Activated naive CD4-positive, alpha-beta T cell treated with anti-CD3 and anti-CD28 coated beads, Interleukin-2, amount 50 U/mL, for 72 hours (primary cell): ENCODE measurements at places on chromosomes 11 and 22. TPM values are rescaled to one million over a fixed set of nuclear protein-coding genes. Genes with fewer than 3 reads are reported as not detected.

GRCh38 chr11:118615282-118615975, 8.0 kb downstream of the PHLDB1 start:
- no peak for DNase-seq

- no peak for DNase-seq
Observed at GRCh38 chr11:110128161-110128560, 35.0 kb downstream of the ZC3H12C start.

The PRR5L gene
- total RNA-seq: 46.9 TPM

- no peak for DNase-seq
Observed at GRCh38 chr11:71485063-71485399, 32.0 kb downstream of the NADSYN1 start.

- no peak for DNase-seq
Observed at GRCh38 chr11:98561252-98561651, 459.5 kb upstream of the CNTN5 start.

DNA sequence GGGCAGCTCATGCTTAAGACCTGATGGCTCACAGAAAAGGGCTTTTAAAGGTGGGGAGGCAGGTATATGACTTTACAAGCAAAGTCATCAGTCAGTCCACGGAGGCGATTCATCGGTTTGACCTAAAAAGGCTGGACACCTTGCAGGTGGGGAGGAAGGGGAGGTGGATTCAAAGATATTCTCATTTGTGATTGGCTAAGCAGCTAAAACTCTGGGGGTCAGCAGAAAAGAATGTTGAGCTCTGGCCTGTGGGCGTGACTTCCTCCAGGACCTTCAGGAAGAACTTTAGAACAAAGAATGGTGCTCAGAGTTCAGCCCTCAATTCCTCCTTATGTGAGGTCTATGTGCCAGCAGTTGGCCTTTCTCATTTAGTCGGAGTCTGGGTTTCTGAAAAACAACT, 78.3 kb upstream of the LMO1 start:
- no peak for DNase-seq

The C11orf42 gene
- not detected for total RNA-seq

DNA sequence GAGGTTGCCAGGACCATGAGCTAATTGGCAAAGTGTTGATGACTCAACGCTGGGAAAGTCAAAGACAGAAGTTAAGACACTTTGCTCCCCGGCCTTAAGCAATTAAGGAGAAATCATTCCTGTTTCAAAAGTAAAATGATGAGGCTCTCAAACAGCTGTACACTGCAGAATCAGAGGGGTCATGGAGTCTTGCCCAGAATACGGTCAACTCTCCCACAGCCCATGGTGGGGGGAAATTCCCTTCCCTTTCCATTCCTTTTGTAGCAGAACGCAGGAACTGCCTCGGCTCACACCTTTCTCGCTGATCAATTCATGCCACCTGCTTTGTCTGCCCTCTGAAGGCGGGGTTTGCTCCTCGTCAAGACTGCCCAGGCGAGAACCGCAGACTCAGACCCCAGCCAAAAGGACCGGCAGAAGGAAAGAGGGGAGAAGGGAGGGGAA, 52.8 kb downstream of the MN1 start:
- no peak for DNase-seq
